ENCODE measurements at places on chromosomes 5 and 9. TPM values are rescaled to one million over a fixed set of nuclear protein-coding genes. Genes with fewer than 3 reads are reported as not detected.

The SLC4A9 gene
- total RNA-seq = not detected

The CXCL14 gene
- not detected for total RNA-seq

The FOXD1 gene
- 0.20 TPM for total RNA-seq

GRCh38 chr9:124760719-124761118, 10.4 kb downstream of the NR6A1 start:
- H3K36me3 ChIP-seq = no peaks in the 10 kb centered on the region
- peaks cover 47% of the 10 kb centered on the region for H3K27me3 ChIP-seq
- no peak for DNase-seq
- H3K4me1 ChIP-seq = no peaks in the 10 kb centered on the region
- H3K4me3 ChIP-seq = no peak overlapping the region
- H3K27ac ChIP-seq = no peak overlapping the region

DNA sequence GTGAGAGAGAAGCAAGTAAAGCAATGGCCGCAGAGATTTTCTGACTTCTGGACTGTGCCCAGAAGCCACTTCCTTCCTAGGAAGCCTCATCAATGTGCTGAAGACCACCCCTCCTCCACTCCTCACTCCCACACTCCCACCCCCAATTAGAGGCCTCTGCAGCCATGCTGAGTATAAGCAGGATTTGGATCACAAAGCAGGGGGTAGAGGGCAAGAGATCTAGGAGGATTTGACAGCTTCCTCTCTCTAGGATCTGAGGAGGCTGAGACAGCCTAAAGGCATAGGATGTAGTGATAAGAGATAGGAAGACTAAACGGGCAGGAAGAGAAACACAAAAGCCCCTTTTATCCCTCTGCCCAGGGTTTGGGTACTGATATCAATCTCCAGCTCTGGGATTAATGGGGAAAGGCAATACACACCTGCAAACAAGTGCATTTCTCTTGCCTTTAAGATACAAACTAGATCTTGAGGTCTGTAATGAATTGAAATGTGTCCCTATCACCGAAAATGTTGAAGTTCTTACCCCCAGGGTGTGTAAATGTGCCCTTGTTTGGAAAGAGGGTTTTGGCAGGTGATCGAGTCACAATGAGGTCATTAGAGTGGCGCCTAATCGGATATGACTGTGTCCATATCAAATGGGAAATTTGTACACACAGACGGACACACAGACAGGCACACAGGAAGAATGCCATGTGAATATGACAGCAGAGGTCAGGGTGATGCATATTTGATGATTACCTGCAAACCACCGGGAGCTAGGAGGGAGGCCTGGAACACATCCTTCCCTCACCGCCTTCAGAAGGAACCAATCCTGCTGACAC, 28.5 kb downstream of the KCNV2 start:
- no peak overlapping the region for H3K27ac ChIP-seq
- H3K27me3 ChIP-seq = no peaks in the 10 kb centered on the region
- peaks cover 6% of the 10 kb centered on the region for H3K4me1 ChIP-seq
- H3K36me3 ChIP-seq = no peaks in the 10 kb centered on the region
- no peak overlapping the region for H3K4me3 ChIP-seq

- H3K4me1 ChIP-seq = no peaks in the 10 kb centered on the region
- DNase-seq = no peak
- H3K36me3 ChIP-seq = no peaks in the 10 kb centered on the region
- no peak overlapping the region for H3K27ac ChIP-seq
- no peak overlapping the region for H3K4me3 ChIP-seq
Observed at GRCh38 chr5:1118231-1118698, 6.4 kb upstream of the SLC12A7 start.

DNA sequence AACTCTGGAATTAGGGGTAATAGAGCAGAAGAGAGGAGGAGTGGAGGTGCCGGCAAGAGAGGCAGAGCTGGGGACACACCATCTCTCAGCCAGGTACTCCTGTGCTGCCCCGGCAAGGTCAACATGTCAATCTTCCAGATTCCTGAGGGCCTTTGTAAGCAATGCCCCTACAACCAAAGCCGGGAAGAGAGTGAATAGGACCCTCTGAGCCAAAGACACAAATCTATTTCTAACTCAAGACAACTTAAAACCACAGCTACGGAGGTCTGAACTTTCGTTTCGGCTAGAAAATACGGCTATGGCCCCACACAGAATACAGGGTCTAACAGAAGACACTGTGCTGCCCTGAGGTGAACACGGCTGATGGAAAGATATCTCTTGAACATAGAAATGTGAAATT, 66.6 kb downstream of the SERINC5 start:
- H3K27ac ChIP-seq = no peak overlapping the region
- H3K27me3 ChIP-seq = no peaks in the 10 kb centered on the region
- no peak overlapping the region for H3K4me3 ChIP-seq
- H3K4me1 ChIP-seq = no peaks in the 10 kb centered on the region

All from endothelial cell of umbilical vein (primary cell).